GM19239 (cell line): ENCODE measurements at places on chromosomes 6 and 20.

GRCh38 chr6:167700199-167700598 is 126.5 kb upstream of the AFDN start:
- DNase-seq: no peak

GRCh38 chr6:15520626-15521203 is 142.1 kb downstream of the DTNBP1 start:
- no peak for DNase-seq

- DNase-seq: no peak
Observed at GRCh38 chr6:35730745-35731413, 6.0 kb upstream of the ARMC12 start.

- no peak for DNase-seq
Observed at GRCh38 chr6:111720931-111721496, 115.3 kb upstream of the TRAF3IP2 start.

GRCh38 chr6:142763205-142763604 is 181.8 kb downstream of the HIVEP2 start:
- no peak for DNase-seq
